ENCODE measurements at places on chromosomes 16 and 17.

DNA sequence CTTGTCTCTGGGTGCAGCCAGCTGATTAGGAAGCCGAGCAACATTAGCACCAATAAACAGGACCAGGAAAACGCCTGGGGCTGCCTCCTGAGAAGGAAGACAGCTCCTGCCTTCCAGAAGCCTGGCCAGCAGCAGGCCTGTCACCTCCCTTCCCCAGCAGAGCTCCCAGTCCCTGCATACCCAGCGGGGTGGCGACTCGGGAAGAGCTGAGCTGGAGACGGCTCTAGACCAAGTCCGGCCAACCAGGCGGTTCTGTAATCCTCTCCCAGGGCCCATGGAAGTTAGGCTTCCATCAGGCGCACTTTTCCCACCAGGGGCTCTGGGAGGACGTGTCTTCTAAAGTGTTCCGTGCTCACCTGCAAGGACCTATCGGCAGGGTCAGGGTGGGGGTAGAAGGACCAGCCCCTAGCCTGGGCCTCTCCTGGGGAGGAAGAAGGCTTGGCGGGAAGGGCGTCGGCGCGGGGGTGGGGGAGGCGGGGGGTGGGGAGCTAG, 12.0 kb upstream of the CLUH start:
- DNase-seq = no peak

DNA sequence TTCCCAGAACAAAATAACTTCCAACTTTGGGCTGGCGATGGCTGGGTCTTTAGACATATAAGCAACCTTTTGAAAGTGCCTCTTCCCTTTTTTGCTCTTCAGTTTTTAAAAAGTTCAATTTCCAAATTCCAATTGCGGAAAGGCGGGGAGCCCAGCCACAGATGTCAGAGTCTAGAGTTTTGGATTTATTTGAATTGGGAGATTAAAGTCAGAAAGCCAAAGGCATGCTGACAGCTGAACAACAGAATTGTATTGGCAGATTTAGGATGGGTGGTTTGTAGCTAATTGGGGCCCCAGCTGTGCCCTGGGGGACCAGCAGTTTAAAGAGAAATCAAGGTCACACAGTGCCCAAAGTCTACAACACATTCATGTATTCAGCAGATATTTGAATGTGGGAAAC, 10.5 kb downstream of the YPEL2 start:
- no peak for DNase-seq

DNA sequence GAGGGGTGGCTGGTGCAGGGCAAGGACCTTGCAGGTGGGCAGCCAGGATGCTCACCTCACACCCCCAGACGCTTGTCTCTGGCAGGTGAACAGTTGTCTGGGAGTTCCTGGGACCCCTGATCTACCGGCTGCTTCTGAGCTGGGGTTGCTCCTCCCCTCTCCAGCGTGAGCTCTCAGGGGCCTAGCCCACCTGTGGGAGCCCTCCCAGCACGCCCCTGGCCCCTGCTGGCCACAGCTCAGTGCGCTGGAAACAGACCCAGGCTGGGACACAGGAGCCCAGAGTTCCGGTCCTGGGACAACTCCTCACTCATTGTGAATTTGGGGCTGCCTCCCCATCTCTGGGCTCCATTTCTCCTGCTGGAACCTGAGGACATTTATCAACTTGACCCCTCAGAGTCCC, 30.3 kb downstream of the ARHGAP23 start:
- DNase-seq = no peak

DNA sequence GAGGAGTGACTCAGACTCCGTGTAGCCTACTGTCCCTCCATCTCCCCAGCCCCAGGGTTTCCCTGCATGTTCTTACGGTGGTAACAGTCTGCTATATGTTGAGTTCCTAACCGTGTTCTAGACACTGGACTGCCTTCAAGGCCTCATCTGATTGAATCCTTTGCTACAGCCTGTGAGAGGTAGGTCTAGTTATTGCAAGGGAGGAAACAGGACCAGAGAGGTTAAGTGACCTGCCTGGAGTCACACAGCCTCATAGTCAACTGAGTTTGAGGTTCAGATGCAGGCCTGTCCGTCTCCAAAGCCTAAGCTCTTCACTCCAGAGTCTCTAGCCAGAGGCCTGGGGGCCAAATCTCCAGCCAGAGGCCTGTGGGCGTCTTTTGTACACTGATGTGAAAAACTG, 98.0 kb downstream of the SDR42E1 start:
- no peak for DNase-seq

DNA sequence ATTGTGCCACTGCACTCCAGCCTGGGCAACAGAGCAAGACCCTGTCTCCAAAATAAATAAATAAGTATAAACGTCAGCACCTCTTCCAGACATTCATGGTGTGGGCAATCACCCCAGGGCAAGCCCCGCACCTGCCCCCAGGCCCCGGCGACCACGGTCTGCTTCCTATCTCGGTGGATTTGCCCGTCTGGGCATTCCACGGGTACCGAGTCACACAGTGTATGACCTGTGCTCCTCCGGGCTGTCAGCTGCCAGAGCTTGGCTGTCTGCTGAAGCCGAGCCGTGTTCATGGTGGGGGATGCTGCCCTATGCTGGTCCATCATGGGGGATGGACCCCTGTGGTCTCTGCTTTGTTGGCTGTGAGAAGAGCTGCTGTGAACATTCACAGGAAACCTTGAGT, 15.4 kb downstream of the CYBC1 start:
- DNase-seq = no peak
